ENCODE measurements at places on chromosomes 16 and 17.

GRCh38 chr16:31451681-31452351, 7.5 kb upstream of the ARMC5 start:
- DNase-seq = no peak

DNA sequence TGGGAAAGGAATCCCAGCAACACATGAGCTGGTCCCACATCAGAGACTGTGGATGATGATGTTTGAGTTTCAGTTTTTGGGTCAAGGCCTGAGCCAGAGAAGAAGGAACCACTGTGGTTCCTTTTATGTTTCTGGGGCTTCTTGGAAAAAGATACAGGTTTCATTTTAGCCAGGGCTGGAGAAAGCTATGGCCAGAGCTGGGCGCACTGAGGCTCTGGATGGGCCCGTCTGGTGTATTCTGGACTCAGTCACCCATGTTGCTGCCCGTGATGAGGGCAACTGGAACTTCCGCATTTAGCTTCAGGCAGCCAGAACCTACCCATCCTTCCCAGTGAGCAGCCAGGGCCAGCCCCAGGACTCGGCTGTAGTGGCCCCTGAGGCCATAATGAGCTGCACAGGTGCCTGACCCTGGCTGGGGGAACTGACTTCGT, 15.0 kb upstream of the PITPNA start:
- DNase-seq = no peak

DNA sequence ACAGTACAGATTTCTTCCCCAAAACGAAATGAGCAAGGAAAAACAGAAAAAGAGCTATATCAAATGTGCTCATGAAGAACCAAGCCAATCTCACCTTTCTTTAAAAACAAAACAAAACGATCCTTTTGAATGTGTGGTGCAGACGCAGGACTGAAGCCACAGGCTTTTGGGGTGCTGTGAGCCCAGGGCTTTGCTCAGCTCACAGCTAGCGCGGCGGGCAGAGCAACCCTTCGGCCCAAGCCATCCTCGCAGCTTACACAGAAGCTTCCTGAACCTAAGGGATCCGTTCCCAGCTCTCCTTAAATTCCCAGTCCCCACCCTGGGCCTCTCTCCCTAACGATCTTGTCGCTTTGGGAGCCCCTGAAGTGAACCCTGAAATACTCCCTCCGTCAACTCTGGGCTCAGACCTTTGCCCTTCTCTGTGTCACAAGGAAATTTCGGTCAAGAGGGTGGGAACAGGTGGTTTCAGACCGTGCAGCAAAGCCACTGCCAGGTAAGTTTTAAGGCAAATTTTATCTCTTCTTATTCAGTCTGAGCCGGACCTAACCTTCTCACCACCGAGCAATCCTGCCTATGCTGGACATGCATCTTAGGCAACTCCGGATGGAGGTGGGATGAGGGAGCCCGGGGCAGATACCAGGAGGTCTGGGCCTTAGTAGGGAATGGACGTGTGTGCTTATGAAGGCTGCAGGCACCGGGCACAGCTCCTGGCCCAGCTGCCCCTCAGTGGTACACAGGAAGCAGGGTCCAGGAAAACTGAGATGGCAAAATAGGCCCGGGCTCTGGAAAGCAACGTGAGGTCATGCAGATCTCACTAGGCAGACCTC, 52.0 kb downstream of the COTL1 start:
- DNase-seq = no peak

- DNase-seq = no peak
Measured at GRCh38 chr17:69082696-69083095, 22.0 kb upstream of the ABCA9 start.

- peak; percentile 67 for DNase-seq
Measured at GRCh38 chr16:89256651-89257254, 39.2 kb downstream of the ZNF778 start.

- DNase-seq = no peak
Measured at GRCh38 chr16:19153876-19154275, 14.2 kb upstream of the SYT17 start.
